ENCODE measurements at places on chromosomes 11 and 22.

DNA sequence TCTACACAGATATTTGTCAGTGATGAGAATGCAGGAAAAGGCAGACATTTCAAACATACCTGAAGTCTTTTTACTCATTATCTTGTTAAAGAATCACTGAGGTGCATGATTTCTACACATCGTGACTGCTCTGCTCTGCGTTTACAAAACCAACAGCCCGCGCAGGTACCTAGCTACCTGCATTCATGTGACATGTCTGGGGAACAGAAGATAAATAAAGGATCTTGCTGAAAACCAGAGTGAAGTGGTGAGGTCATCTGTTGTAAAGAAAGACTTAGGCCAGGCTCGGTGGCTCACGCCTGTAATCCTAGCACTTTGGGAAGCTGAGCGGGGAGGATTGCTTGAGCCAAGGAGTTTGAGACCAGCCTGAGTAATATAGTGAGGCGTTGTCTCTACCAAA lies 15.7 kb downstream of the ASPHD2 start:
- no peak for DNase-seq

DNA sequence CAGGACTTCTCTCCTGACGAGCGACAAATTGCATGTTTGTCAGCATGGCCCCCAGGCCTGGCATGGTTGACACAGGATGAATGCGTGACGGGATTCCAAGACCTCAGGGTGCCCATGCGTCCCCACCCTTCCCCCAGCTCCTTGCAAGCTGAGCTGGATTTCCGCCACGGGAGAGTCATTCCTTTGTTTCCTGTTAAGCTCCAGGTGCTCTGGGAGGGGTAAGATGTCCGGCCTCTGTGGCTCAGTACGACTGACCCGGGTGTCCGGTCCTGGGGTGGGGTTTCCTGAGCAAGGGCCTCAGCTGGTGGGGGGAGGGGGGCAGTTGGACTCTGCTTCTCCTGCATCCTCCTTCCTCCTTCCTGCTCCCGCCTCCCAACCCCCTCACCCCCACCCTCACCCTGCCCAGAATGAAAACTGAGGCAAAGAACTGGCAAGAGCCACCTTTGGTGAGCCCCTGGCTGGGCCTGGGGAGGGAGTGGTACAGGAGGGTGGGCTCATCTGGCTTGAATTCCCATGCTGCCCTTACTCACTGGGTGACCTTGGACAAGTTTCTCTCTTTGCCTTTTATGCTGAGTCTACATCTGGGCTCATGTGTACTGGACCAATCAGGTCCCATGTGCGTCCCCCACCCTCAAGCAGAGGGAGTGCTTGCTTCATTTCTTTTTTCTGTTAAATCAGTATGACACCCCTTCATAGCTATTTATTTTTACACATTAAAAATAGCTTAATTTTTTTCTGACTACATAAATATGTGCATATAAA lies 2.5 kb downstream of the CDC42EP2 start:
- no peak for DNase-seq

GRCh38 chr11:6925636-6926207 lies 504 bp upstream of the ZNF215 start:
- DNase-seq, result no peak

- DNase-seq, result no peak
Observed at GRCh38 chr22:20063271-20064139, 16.5 kb upstream of the DGCR8 start.

- peak; percentile 38 for DNase-seq
Observed at GRCh38 chr11:98710986-98711385, 309.8 kb upstream of the CNTN5 start.
